ENCODE measurements at places on chromosomes 3 and 15. TPM values are rescaled to one million over a fixed set of nuclear protein-coding genes. Genes with fewer than 3 reads are reported as not detected.

GOLGA8J gene
- polyA plus RNA-seq = not detected

MOBP gene
- polyA plus RNA-seq = not detected

LIPC gene
- polyA plus RNA-seq = 21.6 TPM

PCOLCE2 gene
- polyA plus RNA-seq = 59.0 TPM

DNA sequence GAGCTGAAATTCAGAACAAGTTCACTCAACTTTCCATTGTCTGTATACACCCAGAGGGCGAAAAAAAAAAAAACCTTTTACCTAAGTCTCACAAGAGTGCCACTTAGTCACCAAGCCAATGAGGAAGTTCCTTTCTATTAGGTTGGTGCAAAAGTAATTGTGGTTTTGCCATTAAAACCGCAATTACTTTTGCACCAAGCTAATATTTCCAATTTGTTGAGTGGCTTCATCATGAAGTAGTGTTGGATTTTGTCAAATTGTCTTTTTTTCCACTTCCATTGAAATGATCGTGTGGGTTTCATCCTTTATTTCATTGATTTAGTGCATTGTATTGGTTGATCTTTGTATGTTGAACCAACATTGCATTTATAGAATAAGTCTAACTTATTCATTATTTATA is 253.9 kb downstream of the ZIC4 start:
- no peak for DNase-seq

DNA sequence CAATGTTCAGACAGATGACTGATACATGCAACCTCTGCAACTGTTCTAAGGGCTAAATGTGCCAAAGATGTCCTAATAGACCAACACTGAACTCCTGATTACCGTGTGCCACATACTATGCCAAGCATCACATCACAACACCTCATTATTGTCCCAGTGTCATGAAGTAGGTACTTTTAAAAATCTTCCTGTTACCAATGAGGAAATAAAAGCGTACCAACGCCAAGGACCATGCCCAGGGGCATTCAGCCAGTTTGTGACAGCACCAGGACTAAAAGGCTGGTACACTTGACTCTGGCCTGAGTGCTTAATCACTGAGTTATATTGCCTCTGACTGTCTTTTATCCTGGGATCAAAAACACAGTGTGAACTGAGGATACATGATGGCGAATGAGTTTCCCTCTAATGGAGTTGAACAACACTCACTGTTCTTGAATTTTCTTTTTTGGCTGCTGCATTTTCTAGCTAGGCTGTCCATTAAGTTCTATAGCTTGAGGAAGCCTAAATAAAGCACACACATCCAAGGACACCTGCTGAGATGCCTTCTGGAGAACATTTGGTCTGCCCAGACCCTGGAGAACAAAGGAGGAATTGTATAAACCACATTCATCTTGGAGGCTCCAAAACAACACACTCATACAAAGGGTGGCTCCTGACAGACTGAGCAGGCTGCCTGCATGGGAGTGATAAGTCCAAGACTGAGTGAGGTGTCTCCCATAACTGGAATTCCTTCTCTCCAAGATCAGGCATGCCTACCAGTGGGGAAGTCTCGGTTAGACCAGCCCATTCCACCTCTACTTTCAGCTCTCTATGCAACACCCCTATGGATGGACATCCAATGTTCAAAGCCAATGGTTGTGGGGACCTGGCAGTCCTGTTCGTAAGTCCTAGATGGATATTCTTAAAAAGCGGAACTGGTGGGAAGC is 126.7 kb upstream of the PRICKLE2 start:
- no peak for DNase-seq

- DNase-seq = no peak
These were observed 20.6 kb downstream of the CCDC13 start for GRCh38 chr3:42752441-42752840.

DNA sequence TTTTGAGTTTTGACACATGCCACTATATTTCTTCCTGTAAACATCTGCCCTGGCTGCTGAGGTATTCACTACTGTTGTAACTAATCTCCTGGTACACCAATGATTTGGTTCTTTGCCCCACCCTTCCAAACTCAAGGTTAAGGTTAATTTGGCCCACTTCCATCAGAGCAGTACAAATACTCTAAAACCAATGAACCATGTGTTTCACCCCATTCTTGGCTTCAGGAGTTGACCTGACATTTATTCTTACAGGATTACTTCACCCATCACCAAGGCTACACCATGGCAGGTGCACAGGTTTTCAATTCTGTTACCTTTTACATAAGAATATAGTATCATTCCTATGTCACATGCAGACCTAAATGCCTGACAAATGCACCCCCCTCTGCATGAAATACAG is 1179.9 kb downstream of the ZPLD1 start:
- DNase-seq = no peak

GRCh38 chr15:47196048-47196447 is 521.3 kb upstream of the SEMA6D start:
- peak; percentile 95 for DNase-seq

DNA sequence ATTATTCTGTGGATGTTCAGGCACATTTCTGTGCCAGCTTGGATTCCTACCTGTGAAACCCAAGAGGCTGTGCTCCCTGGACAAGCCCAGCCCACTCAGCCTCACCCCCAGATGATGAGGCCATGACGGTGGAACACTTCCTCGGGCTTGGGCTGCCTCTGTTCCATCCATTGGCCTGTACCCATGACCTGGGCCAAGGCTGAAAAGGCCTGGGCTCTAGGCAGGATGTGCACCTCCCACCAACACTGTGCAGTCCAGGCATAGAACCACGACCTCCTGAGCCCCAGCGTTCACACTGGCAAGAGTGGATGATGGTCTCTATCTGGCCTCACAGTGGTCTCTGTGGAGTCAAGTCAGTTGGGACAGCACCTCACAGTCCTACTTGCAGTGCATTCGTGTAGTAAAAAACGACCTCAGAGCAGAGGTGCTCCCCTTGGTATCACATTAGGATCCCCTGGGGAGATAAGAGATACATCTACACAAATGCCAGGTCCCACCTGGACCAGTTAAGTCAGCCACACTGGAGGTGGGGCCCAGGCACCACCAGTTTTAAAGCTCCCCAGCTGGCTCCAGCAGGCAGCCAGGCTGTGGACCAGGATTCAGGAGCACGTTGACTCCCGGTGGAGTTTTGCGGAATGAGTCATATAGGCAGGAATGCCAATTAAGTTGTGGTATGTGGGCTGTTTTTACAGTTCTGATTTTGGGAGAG is 39.0 kb upstream of the IGF1R start:
- DNase-seq = peak; percentile 81

DNA sequence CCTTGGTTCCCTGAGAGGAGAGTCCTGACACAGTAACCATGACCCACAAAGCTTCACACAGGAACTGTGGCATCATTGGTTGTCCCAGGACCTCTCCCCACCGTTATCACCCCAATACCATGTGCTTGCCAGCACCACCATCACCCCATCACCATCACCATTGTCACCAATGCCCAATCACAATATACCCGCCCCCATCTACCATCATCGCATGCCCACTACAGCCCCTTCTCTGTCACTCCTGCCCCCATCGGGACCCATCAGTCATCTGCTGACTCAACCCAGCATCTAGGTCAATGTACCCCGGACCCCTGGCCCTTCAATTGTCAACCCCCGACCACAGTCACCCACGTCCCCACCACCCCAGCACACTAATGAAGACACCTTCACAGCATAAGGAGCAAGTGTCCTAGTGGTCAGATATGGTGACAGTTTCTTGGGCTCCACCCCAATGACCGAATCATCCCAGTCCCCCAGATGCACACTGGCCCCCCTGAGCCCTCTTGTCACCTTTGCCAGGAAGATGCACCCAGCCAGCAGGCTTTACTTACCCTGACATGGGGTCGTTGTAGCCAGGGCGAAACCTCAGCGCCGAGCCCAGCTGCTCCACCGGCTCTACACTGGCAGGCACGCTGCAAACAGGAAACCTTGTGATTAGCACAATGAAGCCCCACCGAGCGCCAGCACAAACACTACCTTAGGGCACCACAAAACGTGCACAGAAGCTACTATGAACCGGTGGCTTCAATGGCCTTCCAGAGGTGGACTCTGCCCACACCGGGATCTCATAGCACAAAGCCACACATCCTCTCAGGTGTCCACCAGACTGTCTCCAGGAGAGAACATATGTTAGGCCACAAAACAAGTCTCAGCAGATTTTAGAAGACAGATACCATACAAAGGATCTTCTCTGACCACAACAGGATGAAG is 25.1 kb downstream of the SHISA5 start:
- no peak for DNase-seq

GRCh38 chr15:57015897-57016296 is 97.5 kb downstream of the TCF12 start:
- no peak for DNase-seq

- DNase-seq = no peak
These were observed 136.6 kb upstream of the PTX3 start for GRCh38 chr3:157300094-157300493.

- DNase-seq = no peak
These were observed 73.5 kb downstream of the EDEM1 start for GRCh38 chr3:5260992-5261501.

DNA sequence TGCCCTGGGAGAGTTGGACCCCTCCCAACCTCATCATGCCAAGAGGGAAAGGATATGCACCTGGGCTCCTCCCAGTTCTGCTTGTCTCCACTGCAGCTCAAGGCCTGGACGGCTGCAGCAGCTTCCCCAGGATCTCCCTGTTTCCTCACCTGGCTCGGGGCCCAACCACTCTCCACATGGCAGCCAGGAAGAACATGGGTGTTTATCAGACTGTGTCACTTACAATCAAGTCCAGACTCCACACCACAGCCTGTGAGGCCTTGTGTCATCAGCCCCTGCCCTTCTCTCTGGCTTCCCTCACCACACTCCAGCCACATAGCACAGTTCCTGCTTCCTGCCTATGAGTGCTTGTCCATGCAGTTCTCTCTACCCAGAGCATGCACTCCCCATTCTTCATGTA is 534.4 kb downstream of the EPHB1 start:
- DNase-seq = no peak

GRCh38 chr3:194508491-194509453 is 22.0 kb upstream of the ATP13A3 start:
- no peak for DNase-seq

GRCh38 chr3:52891164-52891563 is 6.2 kb downstream of the STIMATE start:
- no peak for DNase-seq

DNA sequence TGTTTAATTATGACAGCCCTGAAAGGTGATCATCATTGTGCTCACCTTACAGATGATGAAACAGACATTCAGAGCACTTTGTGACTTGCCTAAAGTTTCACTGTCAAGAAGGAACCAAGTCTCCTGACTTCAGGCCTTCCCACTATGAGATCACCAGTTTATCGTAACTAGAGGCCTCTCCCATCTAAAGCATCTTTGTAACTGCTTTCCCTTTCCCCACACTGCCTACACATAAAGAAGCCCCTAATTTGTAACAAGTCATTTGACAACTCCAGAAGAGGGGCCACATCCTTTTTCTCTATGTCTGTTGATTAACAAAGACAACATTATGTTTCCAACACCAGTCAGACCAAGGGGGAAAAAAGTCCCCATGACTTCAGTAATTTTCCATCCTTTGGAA is 1.1 kb downstream of the KLHL6 start:
- no peak for DNase-seq

- no peak for DNase-seq
These were observed 67.8 kb downstream of the SNRK start for GRCh38 chr3:43353923-43354670.

Data from kidney (tissue), 22 donors.